ENCODE measurements at places on chromosomes 7 and 10.

DNA sequence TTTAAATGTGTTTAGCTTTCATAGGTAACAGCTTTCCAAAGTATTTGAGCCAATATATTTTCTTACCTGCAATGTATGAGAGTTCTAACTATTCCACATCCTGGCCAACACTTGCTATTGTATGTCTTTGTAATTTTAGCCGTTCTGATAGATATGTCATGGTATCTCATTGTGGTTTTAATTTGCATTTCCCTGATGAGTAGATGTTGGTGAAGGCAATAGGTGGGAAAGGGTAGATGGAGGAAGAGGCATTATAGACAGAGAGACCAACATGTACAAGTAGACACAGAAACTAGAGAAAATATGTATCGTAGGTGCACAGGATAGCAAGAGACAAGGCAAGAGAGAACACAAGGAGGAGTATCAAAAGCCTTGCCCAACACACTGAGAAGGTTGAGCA, 54.8 kb upstream of the CCDC71L start:
- no peak for DNase-seq

DNA sequence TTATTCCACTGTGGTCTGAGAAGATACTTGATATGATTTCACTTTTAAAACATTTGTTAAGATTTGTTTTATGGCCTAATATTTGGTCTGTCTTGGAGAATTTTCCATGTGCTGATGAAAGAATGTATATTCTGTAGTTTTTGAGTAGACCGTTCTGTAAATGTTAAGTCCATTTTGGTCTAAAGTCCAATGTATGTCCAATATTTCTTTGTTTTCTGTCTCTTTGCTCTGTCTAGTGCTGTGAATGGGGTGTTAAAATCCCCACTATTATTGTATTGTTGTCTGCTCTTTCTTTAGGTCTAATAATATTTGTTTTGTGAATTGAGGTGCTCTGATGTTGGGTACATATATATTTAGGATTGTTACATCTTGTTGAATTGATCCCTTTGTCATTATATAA, 31.3 kb downstream of the DNAJC9 start:
- no peak for DNase-seq

DNA sequence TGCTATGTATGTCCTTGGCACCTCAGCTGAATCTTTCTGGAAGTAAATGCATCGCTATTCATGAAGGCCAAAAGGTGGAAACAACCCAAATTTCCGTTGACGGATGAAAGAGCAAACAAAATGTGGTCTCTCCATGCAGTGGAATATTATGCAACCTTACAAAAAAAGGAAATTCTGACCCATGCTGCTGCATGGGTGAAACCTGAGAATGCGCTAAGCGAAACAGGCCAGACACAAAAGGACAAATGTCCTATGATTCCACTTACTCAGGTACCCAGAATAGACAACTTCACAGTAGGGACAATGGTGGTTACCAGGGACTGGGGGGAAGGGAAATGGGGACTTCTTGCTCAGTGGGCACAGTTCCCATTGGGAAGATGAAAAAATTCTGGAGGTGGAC, 158.8 kb downstream of the CAMK1D start:
- no peak for DNase-seq

GRCh38 chr7:28190077-28190710, 9.6 kb upstream of the JAZF1 start:
- no peak for DNase-seq

DNA sequence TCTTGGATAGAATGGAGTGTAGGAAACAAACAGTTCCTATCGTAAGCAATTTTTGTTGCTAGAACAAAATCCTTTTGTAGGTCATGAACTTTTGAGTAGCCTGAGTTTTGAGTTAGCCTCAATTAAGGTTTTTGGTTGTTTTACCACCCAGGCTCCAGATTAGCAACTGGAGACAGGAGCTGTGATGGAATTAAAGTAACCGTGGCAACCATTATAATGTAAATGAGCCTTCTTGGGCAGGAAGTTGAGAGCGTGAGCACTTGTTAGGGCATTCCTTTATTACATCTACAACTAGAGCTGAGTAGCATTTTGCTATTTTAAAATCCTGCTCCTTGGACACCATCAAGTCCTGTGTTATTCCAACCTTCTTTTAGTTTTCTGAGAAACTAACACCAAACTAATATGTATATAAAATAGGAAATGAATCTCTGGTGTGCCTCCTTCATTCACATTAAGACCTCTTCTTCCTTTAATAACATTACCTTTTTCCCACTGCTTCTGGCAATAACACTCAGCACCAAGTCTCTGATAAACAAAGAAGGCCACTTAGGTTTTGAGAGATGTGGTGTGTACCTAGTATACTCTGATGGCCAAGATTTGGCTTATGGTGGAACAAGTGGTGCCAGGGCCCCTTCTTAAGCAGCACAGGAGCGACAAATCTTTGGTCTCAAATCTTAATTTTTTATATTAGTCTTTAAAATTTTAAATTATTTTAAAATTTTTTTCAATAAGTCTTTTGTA, 34.0 kb downstream of the AHCYL2 start:
- DNase-seq, result no peak

GRCh38 chr7:43621729-43622448, 39.0 kb downstream of the STK17A start:
- no peak for DNase-seq

GRCh38 chr7:44733708-44734481, 14.8 kb upstream of the ZMIZ2 start:
- DNase-seq, result no peak
